Activated CD4-positive, alpha-beta T cell treated with anti-CD3 and anti-CD28 coated beads for 48 hours (primary cell): ENCODE measurements at places on chromosomes 7 and 10.
A peak's percentile ranks its signal among the peaks of the same experiment; 100 is the strongest.

DNA sequence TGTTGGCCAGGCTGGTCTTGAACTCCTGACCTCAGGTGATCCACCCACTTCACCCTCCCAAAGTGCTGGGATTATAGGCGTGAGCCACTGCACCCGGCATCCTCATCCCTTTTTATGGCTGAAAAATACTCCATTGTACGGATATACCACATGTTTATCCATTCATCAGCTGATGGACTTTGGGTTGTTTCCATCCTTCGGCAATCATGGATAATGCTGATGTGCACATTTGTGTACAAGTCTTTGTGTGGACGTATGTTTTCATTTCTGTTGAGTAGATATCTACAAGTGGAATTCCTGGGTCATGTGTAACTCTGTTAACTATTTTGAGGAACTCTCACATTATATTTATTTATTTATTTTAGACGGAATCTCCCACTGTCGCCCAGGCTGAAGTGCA, 5.7 kb upstream of the UCMA start:
- DNase-seq = no peak

DNA sequence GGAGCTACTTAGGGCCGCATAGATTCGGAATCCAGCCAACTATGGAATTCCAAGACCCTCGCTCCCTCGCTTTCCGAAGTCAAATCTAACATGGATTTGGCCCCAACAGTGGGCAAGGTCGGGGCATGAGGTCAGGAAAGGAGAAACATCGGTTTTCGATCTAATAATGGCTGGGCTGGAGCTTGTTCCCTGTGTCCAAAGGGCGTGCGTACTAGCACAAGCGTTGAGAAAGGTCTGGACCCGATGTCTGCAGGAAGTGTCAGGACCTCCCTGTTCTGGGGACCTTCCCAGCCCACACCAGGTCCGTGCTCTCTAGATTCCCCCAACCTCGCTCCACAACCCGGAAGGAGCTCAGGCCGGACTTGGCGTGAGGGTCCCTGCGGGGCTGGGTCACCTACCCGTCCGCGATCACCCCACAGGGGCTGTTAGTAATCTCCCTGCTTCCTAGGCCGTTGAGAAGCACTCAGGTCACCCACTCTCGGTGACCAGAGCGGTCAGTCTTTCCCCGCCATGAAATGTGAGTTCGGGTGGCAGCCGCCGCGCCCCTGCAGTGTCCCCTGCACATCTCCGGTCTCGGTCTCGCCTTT, 4.8 kb downstream of the FEZF1 start:
- DNase-seq = no peak

- peak; percentile 87 for DNase-seq
Measured at GRCh38 chr10:71812016-71812912, 38.8 kb downstream of the PSAP start.

- no peak for DNase-seq
Measured at GRCh38 chr10:58734116-58734515, 221.4 kb downstream of the BICC1 start.

DNA sequence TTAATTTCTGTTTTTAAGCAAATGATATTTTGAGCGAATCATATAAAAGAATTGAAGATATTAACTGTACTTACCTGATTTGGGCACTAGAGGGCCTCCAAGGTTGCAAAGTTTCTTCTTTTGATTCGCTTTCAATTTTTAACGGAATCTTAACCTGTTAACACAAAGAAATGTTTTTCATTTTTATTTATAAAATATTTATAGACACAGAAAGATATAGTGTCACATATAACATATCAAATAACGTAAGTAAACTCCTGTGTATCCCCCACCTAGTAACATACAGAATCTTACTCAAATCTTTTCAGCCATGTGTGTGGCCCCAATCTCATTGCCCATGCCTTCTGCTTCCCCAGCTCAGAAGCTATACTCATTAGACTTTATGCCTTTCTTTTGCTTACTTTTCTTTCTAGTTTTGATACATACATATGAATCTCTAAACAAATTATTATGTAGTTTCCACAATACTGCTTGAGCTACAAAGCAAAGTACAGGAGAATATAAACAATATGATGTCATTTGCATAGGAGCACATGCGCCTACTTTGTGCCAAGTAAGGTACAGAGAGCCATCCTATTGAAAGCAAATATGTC, 49.5 kb upstream of the ZPBP start:
- peak; percentile 41 for DNase-seq

- DNase-seq = no peak
Measured at GRCh38 chr7:80385508-80385907, 126.4 kb downstream of the GNAT3 start.

DNA sequence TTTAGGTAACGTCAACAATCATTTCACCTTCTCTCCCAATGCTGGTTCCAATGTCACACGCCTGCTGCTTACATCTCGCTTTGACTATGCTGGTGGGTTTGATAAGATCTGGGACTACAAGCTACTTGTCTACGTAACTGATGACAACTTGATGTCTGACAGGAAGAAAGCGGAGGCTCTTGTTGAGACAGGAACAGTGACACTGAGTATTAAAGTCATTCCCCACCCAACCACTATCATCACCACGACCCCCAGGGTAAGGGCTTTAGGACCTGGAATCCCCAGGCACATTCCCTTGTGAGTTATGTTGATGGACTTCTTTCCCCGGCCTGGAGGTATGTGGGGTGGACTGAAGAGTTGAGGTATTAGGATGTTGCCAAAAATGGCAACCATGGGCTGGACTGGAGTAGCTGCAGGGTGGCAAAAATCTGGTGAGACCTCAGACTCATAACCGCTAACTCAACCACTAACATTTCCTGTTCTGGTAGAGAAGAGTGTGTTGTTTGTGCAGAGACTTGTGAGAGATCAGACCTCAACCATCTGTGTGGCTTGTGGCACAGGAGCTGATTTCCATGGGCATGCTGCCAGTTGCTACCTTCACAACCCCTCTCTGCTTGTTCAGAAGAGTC, 59.2 kb downstream of the CDHR3 start:
- DNase-seq = peak; percentile 76

DNA sequence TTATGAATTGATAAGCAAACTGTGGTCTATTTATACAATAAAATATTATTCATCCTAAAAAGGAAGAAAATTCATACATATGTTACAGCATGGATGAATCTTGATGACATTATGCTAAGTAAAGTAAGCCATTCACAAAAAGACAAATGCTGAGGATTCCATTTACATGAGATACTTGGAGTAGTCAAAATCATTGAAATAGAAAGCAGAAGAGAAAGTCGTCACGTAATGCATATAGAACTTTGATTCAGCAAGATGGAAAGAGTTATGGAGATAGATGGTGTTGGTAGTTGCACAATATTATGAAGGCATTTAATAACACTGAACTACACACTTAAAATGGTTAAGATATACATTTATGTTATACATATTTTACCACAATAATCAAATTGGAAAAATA, 309.7 kb upstream of the KLF6 start:
- DNase-seq = no peak
